Midbrain (tissue), 1 donor: ENCODE measurements at places on chromosomes 16 and 17.
A peak's percentile ranks its signal among the peaks of the same experiment; 100 is the strongest.

GRCh38 chr16:54363766-54364165 is 77.2 kb upstream of the IRX3 start:
- DNase-seq, result no peak

DNA sequence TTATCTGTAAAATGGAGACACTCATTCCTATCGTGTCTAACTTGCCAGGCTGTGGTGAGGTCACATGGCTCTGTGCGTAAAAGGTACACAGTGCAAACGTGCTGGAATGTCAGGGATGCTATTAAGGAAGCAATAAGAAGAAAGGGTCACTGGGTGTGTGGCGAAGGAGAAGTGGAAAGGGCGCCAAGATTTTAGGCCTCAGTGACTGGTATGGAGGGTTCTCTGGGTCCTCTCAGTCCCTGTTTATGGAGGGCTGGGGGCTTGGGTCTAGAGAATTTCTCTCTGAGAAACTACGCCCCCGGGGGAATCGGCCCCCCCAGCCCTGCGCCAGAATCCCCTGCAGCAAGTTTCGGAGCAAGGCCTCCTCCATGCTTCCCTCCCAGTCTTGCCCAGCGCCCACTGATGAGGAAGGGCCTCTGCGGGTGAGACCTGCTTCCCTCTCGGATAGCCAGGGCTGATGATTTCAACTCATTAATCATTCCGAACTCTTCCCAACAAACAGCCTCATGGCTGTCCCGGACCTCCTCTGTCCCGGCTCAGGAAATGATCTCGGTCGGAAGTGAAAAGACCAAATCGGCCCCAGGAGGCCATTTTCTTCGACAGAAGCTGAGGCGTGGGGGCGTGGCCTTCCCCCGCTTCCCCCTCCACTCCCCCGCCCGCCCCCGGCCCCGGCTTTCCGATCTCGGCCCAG is 1.2 kb upstream of the HEXIM1 start:
- DNase-seq, result peak; percentile 81

DNA sequence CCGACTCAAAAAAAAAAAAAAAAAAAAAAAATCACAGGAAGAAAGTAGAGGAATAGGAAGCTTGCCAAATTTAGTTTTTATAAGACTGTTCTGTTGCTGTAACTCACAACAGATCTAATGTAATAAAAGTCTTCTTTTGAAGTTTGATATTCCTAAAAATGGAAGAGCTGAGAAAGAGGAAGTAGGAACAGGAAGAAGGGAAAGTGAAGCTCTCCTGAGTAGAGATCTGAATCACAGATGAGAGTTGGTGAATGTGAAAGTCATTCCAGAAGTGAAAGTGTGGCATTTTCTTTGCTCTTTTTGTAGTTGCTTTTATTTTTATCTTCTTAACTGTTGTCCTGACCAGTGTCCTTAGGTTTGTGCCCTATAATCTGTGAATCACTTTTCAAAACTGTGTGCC is 2.1 kb downstream of the NMT1 start:
- no peak for DNase-seq

DNA sequence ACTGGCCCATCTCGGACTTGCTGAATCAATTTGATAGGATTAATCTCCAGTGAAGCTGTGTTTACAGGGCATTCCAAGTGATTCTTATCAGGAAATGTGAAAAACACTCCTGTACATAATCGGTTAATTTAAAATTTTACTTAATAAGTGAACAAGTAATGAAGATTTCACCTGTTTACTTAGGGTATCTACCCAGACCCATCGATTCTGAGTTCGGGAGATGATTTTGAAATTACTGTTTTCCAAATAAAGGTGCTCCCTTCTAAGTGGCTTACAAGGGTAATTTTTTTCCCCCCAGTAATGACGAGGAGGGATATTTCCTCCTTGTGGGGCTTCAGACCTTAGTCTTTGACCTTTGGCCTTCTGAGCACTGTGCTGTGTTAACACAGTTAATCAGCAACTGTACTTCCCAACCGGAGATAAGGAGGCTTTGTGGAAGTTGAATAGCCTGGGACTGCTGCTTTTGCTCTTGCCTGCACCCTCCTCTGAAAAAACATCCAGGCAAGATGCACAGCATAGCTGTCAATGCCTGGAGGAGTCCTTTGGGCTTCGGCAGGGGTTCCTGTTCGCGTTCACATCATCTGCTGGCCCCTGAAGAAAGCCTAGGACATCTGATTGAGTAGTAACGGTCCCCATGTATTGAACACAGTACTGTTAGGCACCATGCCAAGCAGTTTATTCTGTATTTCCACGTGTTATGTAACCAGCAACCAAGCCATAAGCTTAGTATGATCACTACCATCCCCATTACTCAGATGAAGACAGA is 1.8 kb downstream of the FAHD1 start:
- DNase-seq, result no peak

DNA sequence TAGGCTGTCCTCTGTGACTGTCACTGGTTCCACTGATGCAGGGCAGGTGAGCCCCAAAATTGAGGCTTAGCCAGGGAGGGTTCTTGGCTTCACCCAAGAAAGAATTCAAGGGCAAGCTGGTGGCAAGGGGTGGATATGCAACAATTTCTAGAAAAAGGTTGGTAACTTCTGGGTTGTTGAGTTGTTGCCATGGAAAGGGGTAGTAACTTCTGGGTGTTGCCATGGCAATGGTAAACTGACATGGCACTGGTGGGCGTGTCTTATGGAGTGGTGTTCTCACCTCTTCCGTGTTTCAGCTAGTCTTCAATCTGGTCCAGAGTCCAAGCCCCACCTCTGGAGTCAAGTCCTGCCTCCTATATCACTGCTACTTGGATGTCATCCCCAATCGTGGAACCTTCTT is 9.5 kb upstream of the GUCY2D start:
- no peak for DNase-seq

GRCh38 chr17:57273490-57273889 is 17.2 kb downstream of the MSI2 start:
- DNase-seq, result no peak

GRCh38 chr17:29622337-29623282 is at the start of gene CORO6:
CORO6 (minus strand) TSS chr17:29622912; CDS start chr17:29621421, 1,491 bp downstream.
- DNase-seq, result peak; percentile 72

DNA sequence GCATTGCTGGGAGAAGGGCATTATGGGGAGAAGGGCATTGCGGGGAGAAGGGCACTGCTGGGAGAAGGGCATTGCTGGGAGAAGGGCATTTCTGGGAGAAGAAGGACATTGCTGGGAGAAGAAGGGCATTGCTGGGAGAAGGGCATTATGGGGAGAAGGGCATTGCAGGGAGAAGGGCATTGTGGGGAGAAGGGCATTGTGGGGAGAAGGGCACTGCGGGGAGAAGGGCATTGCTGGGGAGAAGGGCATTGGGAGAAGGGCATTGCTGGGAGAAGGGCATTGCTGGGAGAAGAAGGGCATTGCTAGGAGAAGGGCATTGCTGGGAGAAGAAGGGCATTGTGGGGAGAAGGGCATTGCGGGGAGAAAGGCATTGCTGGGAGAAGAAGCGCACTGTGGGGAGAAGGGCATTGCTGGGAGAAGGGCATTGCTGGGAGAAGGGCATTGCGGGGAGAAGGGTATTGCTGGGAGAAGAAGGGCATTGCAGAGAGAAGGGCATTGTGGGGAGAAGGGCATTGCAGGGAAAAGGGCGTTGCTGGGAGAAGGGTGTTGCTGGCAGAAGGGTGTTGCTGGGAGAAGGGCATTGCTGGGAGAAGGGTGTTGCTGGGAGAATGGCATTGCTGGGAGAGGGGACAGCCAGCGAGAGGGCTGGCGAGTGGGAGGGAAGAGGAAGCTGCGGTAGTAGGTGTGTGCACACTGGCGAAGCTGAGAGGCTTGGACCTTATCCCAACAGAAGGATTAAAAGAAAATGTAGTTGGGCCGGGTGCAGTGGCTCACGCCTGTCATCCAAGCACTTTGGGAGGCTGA is 4.6 kb upstream of the PYDC1 start:
- no peak for DNase-seq

DNA sequence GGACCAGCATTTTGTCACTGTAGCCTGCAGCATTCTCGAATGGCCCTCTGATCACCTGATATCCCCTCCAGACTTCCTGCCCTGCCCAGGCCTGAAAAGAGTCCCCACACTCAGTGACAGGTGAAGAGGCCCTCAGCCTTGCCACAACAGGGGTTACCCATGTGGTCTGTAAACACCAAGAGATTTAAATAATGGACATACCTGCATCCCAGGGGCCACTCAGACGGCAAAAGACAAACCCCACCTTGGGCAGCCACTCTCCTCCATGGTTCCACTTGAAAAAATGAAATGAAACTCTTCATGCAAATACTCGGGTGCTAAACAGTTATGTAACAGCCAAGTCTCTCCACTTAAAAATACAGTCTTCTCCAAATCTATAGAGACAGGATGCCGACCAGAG is 22.9 kb upstream of the PECAM1 start:
- no peak for DNase-seq

- DNase-seq, result no peak
Measured at GRCh38 chr16:31138621-31139578, 3.4 kb upstream of the PRSS8 start.

DNA sequence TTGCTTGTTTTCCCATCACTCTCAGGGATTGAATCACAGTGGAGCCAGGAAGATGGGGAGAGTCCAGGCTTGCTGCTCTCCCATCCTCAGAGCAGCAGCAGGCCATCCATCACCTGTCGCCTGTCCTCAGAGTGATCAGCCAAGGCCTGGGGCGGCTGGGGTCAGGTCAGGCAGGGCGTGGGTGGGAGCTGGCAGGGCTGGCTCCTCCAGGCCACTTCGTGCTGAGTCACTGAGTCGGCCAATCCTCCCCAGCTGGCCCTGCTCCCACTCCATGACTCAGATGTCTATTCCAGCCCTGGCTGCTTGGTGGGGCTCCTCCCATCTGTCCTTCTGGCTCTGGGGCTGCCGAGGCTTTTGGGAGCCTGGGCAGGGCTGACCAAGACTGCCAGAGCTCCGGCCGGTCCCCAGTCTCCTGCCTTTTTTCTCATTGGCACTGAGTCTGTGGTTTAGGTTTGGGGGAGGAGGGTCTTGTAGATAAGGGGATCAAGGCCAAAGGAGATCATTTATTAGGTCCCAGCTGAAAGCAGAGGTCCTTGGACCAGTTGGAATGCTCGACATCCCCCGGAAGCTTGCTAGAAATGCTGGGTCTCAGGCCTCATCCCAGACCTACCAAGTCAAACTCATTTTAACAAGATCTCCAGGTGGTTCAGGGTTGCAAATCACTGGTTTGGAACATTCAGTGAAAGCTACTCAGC is 72.7 kb downstream of the ABCC1 start:
- DNase-seq, result peak; percentile 48

DNA sequence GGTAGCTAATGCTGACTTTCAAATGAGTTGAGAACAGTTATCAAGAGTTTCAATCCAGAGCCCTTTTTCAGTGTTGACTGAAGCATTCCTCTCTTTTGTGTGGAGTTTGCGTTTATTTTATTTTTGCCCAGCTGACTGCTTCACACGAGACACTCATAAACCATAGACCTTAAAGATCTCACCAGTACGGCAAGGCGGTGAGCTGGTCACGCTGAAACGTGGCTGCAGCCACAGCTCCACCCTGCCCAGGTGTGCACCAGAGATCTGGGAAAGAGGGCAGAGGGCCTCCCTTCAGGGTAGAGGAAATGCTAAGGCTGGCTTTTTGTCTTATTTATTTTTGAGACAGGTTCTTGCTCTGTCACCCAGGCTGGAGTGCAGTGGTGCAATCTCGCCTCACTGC is 112.2 kb downstream of the AATF start:
- no peak for DNase-seq

GRCh38 chr16:84854759-84855158 is 35.0 kb downstream of the CRISPLD2 start:
- DNase-seq, result no peak

- DNase-seq, result no peak
Measured at GRCh38 chr16:48133455-48134211, 22.2 kb downstream of the ABCC12 start.

DNA sequence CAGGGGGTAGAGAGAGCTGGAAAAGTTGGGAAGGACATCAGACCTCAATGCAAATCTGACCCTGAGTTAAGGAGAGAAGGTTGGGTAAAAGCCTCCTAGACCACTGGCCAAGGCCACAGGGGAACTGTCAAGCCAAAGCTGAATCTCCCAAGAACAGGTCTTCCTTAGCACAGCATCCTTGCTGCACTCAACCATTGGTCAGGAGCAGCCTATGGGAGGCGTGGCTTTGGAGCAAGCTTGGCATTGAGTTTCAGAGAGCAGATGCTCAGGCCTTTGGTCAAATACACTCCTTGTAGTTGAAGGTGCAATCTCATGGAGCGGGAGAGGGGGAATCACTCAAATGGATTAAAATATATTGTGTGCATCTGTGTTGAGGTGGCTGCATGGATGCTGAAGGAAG is 21.8 kb downstream of the SOX9 start:
- DNase-seq, result no peak

DNA sequence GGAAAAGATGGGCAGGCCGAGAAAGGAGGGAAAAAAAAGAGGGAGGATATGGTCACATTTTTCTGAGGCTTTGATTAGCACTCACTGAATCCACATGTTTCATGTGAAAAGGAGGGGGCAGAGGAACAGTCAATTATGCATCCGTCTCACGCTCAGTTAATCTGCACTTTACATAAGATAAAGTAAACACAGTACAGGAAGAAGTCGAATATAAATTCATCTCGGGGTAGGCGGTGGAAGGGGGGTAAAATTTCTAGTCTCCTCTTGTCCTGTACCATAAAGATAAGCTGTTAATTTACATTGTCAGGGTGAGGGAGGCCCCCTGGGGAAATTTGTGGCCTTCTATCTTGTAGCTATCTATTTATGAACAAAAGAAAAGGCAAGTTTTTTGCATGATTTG is 73.1 kb upstream of the CES5A start:
- DNase-seq, result no peak

- no peak for DNase-seq
Measured at GRCh38 chr16:88713568-88714419, 7.5 kb downstream of the CTU2 start.

GRCh38 chr17:80474961-80475909 is 1.2 kb downstream of the NPTX1 start:
- DNase-seq, result no peak

DNA sequence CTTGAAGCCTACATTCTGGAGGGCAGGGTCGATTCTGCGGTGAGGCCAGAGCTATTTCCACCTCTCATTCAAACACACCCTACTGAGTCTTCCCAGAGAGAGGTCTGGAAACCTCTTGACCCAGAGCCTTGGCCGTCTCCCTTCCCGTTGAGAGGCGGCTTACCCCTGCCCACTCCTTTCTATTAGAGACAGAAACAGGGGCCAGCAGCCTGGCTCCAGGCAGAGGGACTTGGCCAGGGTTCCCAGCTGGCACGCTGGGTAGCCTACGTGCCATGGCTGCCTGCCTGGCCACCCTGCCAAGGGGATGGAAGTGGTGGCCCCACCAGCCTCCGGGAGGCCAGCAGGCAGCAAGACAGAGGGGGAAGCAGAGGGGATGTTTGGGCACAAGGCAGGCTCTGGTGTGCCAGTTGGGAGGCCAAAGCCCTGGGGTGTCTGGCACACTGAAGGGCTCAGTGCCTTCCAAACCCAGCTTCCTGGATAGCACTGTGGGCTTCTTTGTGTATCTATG is 6.0 kb downstream of the STAC2 start:
- DNase-seq, result peak; percentile 71

GRCh38 chr17:61551255-61551742 is 39.7 kb downstream of the NACA2 start:
- DNase-seq, result peak; percentile 9

GRCh38 chr16:48317614-48318315 is 67.4 kb downstream of the SIAH1 start:
- DNase-seq, result no peak

- DNase-seq, result peak; percentile 73
Measured at GRCh38 chr17:74987909-74988711, 678 bp downstream of the CDR2L start.

- no peak for DNase-seq
Measured at GRCh38 chr17:49696233-49696761, 11.5 kb downstream of the SLC35B1 start.

- no peak for DNase-seq
Measured at GRCh38 chr17:77606865-77607210, 351.7 kb upstream of the TNRC6C start.
